ENCODE measurements at places on chromosomes 6 and 20.

- peak; percentile 70 for DNase-seq
These were observed 11.5 kb downstream of the GNL1 start for GRCh38 chr6:30544666-30545272.

DNA sequence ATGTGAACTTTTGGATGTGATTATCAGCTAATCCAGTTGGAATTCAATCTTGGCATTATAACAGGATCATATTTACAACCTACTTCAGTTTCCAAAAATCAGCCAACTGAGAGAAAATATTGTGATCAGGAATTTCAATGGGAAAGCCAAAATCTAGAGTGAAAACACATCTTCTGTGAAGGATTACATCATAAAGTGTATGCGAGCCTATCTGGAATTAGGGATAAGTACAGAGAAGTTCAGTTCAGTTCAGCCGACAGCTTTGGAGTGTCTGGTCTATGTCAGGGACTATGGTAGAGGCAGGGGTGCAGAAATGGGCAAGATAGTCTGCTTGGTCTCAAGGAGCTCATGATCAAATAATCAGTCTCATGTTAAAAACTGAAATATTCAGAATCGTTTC, 12.3 kb upstream of the PRIM2 start:
- peak; percentile 88 for DNase-seq

- DNase-seq, result peak; percentile 79
These were observed 368.9 kb downstream of the LAMA2 start for GRCh38 chr6:129251669-129252376.

GRCh38 chr20:57417051-57417689, 26.0 kb downstream of the RBM38 start:
- DNase-seq, result no peak

DNA sequence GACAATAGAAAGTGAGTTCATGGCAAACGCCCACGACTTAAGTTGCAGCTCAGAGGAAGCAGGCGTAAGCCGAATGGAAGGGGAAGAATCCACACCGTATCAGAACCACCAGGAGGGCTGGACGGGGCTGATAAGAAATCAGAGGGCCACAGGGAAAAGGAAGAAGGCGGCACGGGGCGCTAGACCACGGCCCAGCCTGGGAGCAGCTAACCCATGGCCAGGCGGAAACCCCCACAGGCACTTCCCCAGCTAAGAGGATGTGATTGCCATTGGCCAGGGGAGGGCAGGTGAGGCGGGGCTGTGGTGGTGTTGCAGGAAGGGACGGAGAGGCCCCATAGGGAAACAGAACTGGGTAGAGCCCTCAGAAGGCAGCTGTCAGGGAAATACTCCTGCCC, 174.0 kb upstream of the AFDN start:
- no peak for DNase-seq

GRCh38 chr6:164331026-164331425, 916.5 kb downstream of the QKI start:
- DNase-seq, result no peak

- peak; percentile 81 for DNase-seq
These were observed 1.4 kb downstream of the NNAT start for GRCh38 chr20:37522260-37523011.

- no peak for DNase-seq
These were observed 248.0 kb downstream of the CDH26 start for GRCh38 chr20:60206259-60206658.

DNA sequence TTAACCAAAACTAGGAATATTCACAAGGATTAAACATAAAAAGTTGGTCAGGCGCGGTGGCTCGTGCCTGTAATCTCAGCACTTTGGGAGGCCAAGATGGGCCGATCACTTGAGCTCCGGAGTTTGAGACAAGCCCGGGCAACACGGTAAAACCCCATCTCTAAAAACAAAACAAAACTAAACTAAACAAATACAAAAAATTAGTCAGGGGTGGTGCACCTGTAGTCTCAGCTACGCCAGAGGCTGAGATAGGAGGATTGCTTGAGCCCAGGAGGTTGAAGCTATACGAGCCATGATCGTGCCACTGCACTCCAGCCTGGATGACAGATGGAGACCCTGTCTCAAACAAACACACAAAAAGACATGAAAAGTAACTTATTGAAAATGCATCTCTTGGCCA, 3.2 kb downstream of the PSORS1C2 start:
- no peak for DNase-seq

GRCh38 chr6:3960754-3961361, 111.7 kb downstream of the FAM50B start:
- DNase-seq, result peak; percentile 31

- DNase-seq, result no peak
These were observed 277.7 kb downstream of the NRN1 start for GRCh38 chr6:5729080-5729434.

DNA sequence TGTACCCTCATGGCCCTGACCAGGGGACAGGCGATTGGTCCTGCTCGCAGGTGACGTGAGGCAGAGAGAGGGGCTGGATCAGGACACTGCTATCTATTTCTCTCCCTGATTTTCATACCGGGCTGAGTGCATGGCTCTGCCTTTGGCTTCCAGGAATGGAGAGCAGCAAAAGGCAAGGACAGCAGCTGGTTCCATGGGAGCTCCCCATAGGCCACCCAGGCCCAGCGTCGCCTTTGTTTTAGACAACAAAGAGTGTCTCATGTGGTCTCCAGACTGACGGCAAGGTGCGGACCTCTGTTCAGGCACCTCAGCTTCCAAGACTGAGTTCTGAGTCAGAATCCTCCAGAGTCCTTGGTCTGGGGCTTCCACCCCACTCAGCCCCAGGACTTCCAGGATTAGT, 123.1 kb downstream of the VEGFA start:
- DNase-seq, result no peak

GRCh38 chr6:134004714-134005113, 47.7 kb downstream of the SLC2A12 start:
- no peak for DNase-seq

DNA sequence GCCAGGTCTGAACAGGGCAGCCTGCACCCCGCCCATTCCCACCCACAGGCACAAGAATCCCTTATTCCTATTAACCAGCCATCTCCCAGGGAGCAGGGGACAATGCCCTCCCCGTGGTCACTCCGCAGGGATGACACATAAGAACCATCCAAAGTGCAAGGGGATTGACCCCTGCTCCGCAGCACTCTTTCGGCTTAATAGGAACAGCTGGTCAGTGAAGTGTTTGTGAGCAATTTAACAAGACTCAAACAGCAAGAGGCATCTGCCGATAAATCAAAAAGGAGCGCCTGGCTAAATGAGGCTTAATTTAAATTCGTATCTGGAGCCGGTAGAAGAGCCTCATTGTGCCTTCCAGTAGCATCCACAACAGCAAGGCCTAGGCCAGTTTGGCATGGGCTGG, 389.4 kb downstream of the RNGTT start:
- DNase-seq, result no peak

DNA sequence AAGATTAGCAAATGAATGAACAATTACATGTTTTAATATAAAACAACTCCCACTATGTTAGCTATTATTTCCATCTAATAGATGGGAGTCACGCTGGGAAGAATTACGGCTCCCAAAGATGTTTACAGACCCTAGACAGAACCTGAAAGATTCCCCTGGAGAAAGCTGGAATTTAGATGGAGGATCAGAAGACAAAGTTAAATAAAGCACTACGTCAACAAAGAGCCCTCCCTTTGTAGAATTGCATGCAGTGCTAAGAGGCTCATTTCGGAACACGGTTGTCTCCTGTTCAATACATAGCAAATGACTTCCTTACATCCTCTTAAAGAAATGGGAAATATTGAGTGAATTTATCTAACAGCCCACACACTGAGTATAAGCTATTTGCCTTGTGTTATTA, 328.3 kb downstream of the CBLN4 start:
- DNase-seq, result no peak

GRCh38 chr20:2745936-2746635, 53.5 kb downstream of the EBF4 start:
- no peak for DNase-seq

DNA sequence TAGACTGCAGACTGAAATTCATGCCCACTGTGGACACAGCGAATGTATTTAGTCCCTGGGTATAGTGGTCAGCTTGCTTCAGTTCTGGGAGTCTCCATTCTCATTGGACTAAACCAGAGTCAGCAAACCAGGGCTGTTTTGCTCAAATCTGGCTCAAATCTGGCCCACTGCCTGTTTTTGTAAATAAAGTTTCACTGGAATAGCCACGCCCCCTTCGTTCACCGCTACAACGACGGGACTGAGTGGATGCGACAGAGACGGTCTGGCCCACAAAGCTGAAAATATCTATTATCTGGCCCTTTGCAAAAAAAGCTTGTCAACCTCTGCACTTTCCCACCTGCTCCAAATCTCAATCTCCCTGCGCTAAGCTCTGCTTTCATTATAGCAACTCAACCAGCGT, 135.4 kb downstream of the BMP7 start:
- no peak for DNase-seq

DNA sequence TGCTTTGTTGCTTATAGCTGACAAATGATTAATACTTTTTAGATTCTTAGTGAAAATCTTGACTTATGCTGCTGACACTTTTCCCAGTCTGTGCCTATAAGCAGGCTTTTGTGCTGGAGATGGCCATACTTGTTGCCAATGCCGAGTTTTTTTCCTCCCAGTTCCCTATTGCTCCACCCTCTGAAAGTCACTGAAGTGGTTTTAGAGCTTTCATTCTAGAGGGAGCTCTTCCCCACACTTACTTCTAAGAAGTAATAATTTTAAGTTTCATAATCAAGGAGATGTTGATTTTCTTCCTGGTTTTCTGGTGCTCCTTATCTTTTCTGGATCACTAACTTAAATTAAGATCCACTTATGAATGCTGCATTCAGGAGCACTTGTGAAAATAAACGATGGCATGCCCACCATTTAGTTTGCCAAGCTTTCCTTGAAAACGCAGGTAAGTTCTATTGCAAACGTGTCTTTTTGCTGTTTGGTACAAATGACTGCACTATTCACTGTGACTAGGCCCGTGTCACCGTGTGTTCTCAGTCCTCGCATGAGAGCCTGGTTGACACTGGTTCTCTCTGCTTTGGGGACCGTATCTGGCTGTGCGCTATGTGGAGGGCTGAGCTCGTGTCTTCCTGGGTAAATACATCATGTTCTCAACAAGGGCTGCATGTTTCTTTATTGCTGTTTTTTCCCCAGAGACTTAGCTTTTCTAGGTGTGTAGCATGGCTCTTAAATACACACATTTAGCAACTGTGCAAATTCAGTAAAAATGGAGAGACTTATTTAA, 50.2 kb downstream of the GFRA4 start:
- DNase-seq, result no peak

- DNase-seq, result no peak
These were observed 3.3 kb upstream of the PACSIN1 start for GRCh38 chr6:34462551-34462971.

Data from muscle of leg (tissue), 16 donors.